ELR (cell line): ENCODE measurements at places on chromosomes 2 and 18.
A peak's percentile ranks its signal among the peaks of the same experiment; 100 is the strongest.

DNA sequence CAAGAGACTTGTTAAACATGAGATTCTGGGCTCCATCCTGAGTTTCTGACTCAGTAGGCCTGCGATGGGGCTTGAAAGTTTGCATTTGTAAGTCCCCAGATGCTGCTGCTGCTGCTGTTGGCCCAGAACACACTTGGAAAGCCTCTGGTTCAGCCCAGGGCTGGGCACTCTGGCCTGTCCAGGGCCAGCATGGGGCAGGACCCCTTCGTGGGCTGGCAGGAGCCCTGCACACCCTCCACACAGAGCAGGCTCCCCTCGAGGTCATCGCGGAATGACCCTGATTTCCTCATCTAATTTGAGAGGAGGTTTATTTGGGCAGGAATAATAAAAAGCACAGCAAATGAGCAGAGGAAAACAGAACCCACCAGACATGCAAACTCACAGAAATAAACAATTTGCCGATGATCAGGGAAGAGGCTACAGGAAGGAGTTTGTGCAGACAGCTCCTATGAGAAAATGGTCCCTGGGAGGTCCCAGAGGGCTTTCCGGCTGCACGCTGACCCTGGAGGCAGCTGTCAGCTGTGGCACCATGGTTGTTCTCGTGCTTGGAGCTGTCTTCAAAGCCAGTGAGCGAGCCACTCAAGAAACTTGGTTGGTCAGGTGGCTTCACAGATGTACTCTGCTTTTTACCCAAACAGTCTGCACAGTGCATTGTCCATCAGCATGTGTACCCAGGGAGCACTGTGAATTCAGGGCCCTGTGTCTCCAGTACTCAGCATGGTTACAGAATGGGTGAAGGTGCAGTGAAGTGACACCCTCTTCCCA is 119.3 kb downstream of the GLI2 start:
- no peak for DNase-seq

- no peak for DNase-seq
Measured at GRCh38 chr18:66646609-66647008, 42.7 kb upstream of the CDH19 start.

DNA sequence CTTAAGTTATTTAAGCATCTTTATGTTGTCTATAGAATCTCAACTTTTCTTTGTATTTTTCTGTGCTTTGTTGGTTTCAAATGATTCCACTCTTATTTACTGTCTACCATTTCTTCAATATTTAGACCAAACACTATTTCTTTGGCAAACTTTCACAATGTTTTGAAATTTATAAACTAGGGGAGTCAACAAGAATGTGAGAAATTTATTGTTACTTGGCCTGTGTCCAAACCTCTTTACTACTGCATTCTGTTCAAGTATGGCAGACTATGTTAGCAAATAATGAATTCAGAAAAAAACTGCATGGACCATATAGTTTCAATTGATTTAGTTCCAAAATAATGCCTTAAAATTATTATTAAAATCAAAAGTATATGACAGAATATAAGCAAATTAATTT is 470.2 kb downstream of the FBXO15 start:
- DNase-seq: no peak

DNA sequence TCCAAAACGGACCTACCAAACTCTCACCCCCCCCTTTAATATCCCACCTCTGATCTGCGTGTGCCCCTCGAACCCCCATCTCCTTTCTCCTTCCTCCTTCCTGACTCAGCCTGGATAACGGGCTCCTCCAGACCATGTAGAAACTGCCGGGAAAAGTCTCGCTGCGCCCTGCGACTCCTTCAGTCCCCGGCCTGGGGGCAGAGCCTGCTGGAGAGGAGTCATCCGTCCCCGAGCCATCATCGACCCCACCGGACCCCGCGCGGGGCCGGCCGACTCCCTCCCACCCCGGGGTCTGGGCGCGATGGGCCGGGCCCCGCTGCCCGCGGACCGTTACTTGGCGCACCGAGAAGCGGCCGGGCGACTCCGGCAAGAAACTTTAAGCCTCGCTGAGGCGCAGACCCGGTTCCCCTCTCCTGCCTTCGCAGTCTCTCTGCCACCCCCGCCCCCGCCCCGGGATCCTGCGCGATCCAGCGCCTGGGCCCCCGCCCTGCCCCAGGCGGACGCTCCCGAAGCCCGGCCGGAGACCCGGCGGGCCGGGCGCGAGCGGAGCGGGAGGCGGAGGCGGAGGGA is 3.4 kb downstream of the ZEB2 start:
- DNase-seq: peak; percentile 73

DNA sequence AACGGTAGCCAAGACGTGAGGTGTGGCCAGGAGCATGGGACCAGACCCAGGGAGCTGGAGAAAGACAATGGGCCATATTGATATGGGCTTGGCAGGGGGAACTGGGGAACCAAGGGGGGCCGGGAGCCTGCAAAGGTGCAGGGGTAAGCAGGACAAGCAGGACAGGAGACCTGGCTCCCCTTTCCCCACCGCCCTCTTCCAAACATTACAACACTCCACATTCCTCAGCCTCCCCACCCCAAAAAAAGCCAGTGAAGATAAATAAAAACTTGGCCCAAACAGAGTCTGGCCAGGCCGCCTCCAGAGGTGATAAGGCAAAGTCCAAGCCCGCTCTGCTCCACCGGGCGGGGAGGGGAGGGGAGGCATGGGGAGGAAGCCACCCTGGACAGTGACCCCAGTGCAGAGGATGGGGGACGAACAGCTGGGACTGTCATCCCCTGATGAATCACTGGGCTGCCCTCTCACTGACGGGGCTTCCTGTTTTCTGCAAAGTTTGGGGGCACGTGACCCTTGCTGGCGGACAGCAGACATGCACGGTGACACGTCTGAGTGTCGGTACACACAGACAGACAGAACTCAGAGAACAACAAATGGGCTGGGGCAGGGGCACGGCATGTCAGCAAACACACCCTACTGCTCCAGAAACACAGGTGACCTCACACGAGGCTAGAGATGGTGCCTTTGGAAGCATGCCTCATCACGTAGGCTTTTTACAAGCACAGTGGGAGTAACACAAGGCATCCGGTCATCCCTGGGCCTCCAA is 100.2 kb downstream of the TNS1 start:
- peak; percentile 39 for DNase-seq

GRCh38 chr2:105244451-105244850 is 2.9 kb downstream of the GPR45 start:
- DNase-seq: no peak

DNA sequence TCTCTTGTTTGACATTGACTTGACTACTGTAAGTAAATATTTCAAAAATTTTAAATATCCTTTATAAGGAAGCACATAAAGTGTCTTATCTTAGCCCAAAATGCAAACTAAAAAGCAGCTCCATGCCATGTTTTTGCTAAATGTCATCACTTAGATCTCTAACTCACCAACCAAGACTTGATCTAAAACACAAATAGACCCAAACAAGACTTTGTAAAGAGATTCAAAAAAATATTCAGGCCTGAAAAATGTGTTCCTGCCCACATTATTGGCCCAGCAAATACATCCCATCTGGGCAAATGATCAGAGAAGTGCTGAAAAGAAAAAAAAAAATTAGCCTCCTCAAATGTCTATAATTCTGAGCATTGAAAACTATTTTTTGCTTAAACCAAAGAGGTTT is 187.6 kb downstream of the MREG start:
- no peak for DNase-seq
